ENCODE measurements at places on chromosomes 11 and 22.

GRCh38 chr11:71311176-71311925 is 59.0 kb upstream of the SHANK2 start:
- no peak for DNase-seq

- DNase-seq: no peak
Measured at GRCh38 chr22:45881524-45881875, 95.5 kb downstream of the WNT7B start.

GRCh38 chr11:70203751-70204465 is 812 bp downstream of the FADD start:
- DNase-seq: peak; percentile 90

GRCh38 chr11:65865550-65866172 is 5.4 kb downstream of the MUS81 start:
- DNase-seq: no peak

GRCh38 chr22:23498811-23499798 is 81.0 kb downstream of the IGLL1 start:
- DNase-seq: no peak

DNA sequence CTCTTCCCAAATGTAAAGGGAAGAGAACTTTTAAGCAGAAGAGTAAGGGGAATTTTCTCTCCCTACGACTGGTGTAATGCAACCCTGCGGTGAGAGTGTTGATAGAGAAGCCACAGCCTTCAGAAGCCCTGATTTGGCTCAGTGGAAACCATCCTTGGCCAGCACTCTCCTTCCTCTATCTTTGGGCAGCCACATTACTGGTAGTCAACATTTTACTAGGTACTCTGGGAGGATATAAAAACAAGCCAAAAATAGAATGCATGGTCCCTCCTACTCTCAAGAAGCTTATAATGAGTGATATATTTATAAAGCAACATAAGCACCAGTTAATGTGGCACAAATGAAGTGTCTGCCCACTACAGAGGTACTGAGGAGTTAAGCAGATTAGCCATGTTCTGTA is 201.8 kb upstream of the NCAM1 start:
- no peak for DNase-seq

- no peak for DNase-seq
Measured at GRCh38 chr22:47444746-47445065, 682.3 kb downstream of the TBC1D22A start.

- no peak for DNase-seq
Measured at GRCh38 chr11:34135439-34135838, 30.0 kb downstream of the NAT10 start.

- DNase-seq: no peak
Measured at GRCh38 chr11:117425679-117426296, 98.1 kb downstream of the CEP164 start.

DNA sequence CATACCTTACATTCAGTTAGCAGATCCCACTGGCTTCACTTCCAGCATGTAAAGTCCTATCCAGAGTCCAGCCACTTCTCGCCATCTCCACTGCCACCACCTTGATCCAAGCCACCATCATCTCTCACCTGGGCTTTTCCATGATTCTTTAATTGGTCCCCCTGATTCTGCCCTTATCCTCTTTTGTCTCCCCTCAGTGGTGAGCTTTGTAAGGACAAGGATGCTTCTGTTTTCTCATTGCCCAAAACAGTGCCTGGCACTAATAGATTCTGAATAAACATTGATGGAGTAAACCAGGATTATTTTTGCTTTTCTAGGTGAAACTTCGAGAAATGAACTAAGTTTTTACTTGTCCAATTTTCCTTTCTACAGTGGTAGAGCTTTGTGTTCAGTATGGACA is 4.4 kb downstream of the POLA2 start:
- DNase-seq: no peak

- DNase-seq: no peak
Measured at GRCh38 chr11:99148352-99148751, 127.6 kb downstream of the CNTN5 start.

GRCh38 chr11:117011541-117011898 is 86.7 kb downstream of the SIK3 start:
- DNase-seq: no peak

- DNase-seq: no peak
Measured at GRCh38 chr11:95344932-95345642, 114.1 kb upstream of the SESN3 start.

- DNase-seq: no peak
Measured at GRCh38 chr11:131987703-131988102, 617.3 kb downstream of the NTM start.

All from activated CD4-positive, alpha-beta T cell treated with anti-CD3 and anti-CD28 coated beads, Interleukin-2, amount 50 U/mL, for 1 hour (primary cell).